ENCODE measurements at places on chromosomes 2 and 18. TPM values are rescaled to one million over a fixed set of nuclear protein-coding genes. Genes with fewer than 3 reads are reported as not detected.

DNA sequence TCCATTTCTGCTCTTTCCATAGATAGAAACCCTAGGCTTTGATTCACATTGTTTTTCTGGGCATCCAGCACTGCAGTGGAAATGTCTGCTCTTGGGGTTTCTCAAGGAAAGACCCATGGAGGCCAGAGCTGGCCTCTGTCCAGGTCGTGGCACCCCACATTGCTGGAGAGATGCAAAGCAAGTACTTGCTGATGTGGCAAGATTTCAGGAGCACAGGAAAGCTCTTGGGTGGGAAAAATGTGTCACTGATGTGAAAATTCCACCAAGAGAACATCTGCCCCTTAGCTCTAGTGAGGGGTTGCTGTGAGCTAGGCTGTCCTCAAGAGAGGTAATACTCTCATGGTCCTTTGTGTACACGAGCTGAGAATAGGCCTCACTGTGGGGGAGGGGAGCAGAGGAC is 156.1 kb upstream of the SIX3 start:
- no peak for DNase-seq

DNA sequence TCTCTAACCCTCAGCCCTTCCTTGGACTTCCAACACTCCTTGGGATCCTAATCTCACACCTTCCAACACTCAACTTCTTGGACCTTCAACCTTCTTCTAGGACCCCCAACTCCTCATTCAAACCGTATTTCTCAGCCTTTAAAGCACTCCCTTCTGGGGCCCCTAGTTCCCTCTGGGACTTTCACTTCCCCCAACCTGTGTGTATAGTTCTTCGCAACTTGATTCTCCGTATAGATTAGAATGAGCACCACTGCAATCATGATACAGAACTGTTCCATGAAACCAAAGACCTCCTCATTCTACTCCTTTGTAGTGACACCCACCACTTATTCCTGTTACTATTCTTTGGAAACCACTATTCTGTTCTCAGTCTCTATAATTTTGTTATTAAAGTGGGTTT is 62.0 kb upstream of the NFU1 start:
- DNase-seq, result no peak

Gene ALPP
- not detected for total RNA-seq

DNA sequence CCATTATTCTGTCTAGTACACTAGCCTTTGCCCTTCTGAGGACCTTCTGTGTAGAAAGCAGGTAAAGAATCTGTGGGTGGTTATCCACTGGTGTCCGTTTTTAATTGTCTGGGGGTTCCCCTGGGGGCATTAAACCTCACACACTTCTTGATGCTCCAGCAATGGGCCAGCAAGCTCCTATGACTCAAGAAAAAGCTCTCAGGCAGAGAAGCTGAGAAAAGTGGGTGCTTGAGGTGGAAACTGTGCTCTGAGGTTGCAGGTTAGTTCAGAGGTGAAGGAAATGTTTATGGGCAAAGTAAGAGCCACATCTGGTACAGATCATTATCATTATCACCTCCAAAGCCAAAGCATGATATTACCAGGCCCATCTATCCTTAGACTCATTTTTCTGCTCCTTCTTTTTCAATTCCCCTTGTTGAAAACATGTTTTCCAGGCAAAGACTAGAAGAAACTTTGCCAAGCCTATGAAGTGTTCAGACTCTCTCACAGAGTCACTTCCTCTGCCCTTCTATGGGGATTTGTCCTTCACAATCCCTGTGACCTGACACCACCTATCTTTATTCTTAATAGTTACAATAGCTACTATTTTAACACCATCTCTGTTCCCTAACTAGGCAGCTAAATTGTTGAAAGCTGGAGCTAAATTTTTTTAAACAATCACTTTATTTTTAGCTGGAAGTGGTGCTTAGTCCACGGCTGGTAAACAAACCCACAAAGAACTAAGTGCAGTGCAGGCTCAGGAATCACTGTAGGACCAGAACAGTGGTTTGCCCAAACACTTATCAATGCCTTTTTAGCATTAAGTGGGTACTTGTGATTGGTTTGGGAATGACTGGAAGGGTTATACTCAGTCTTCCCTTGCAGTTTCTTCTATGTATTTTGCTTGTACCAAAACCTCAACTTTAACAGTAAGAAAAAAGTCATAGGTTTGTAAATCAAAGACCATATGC is 512.8 kb upstream of the POU3F3 start:
- DNase-seq, result no peak

- DNase-seq, result no peak
Measured at GRCh38 chr2:142841788-142842187, 35.7 kb upstream of the KYNU start.

- no peak for DNase-seq
Measured at GRCh38 chr2:197307236-197307932, 3.2 kb downstream of the ANKRD44 start.

DNA sequence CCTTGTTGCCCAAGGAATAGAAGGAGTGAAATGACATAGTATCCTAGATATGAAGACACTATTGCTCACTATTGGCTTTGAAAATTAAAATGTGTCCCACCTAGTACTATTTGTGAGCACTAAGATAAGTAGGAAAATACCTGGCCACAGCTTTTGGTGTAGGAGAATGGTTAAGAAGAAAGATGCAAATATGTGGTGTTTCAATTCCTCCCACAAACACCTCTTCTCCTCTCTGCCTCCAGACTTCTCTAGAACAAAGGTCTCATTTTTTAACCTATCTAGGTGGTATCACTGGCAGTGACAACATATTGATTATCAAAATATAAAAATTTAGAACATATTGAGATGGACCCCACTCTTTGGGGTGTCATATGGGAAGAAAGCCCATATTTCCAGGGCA is 929.9 kb upstream of the FANCL start:
- DNase-seq, result no peak

DNA sequence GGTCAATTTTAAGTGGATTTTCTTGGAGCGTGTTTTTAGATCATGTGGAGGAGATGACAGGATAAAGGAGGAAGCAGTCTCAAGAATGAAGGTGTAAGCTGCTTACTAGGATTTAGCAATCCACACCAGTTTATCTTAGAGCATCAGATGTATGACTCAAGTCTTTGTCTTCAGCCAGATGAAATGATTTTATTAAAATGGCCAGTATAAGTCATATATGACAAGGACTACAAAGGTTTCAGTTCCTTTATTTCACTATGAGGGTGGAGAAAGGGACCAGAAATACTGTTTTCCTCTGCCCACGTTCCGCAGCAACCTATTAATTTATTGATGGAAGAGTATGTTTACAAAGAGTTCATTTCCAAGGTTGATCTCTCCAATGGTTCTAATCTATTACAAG is 970.5 kb upstream of the SLC39A10 start:
- no peak for DNase-seq

- no peak for DNase-seq
Measured at GRCh38 chr18:70411307-70411706, 122.5 kb downstream of the SOCS6 start.

- DNase-seq, result no peak
Measured at GRCh38 chr2:208565690-208566416, 159.3 kb downstream of the PTH2R start.

- DNase-seq, result no peak
Measured at GRCh38 chr2:232385660-232386489, 7.3 kb downstream of the ALPP start.
